ENCODE measurements at places on chromosomes 5 and 9.

DNA sequence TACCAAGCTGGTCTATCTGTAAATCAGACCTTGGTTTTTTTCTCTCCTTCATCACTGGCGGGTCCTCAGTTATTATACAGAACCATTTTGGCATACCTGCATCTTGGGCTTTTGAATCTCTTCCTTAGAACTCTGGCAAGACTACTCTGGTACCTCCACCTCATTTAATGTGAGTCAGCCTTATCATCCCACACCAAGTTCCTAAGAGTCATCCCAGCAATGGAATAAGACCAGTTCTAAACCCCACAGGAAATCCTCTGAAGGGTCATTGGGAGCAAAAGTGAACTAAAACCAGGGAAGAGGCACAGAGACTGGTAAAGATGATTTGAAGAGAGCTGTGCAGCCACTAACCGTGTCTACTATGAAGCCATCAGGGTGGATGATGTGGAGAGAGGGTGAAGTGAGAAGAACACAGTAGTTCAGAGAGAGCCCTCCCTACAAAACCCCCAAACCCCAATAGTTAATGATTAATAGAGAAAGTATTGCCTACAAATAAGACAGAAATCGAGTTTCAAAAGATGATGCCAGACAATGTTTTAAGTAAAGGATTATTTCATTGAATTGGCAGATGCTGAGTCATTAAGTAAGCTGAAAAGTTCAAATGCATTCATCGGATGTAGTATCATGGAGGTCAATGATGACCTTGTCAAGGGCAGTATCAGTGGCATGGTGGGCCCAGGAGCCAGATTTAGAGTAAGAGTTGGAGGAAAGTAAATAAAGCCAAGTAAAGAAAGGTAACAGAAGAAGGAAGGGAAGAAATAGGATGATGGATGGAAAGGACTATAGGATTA, 85.4 kb downstream of the PCSK1 start:
- DNase-seq, result no peak

GRCh38 chr5:172687940-172688339, 46.9 kb downstream of the NEURL1B start:
- DNase-seq, result no peak

DNA sequence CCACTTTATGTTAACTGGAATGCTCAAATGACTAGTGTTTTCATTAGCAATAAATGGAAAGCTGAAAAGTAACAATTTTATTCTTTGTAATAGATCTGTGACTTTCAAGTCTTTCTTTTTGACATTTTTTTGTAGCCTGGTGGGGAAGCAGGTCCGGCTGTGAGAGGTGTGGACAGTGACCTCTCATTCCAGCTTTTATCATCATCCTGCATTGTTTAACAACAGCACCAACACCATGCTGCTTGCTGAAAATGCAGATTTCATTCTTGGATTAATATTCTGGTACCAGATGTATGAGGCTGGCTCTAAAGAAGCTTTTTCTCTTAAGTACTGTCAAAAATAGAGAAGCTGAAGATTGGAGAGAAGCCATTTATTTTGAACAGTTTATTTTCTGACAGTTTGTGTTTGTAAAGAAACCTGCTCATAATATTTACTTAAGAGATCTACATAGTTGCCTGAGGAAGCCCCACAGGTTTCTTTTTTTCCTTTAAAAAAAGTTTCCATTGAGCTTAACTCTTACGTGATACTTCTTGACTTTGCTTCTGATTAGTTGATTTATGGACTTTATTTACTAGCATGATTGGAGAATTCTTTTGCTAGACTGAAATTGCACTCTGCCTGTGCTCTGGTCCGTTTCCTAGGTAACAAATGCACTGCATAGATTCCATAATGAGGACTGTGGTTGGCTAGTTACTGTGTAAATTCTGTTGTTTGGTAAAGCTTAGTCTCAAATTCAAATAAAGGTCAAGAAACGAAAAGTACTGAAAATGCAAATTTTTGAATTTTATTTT, 3.4 kb downstream of the KIAA1958 start:
- DNase-seq, result peak; percentile 24

DNA sequence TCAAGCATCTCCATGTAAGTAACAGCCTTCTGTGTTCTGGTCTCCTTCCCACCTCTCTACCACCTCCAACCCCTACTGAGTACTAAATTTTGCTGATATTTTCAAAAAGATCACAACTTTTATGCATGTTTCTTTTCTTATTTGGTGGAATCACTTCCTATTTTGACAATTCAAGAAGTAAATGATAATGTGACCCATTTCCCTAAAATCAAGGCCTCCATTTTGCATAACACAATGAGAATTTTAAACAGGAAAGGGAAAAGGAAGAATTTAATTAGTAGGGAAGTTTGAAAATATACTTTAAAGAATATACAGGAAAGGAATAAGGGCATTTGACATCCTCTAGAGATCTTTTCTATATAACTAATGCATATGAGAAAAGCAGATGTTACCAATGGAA, 212.9 kb upstream of the RASA1 start:
- DNase-seq, result no peak
